ENCODE measurements at places on chromosomes 1 and 21. TPM values are rescaled to one million over a fixed set of nuclear protein-coding genes. Genes with fewer than 3 reads are reported as not detected.

Gene OR2T33
- total RNA-seq: not detected

Gene ADAM30
- total RNA-seq: not detected

Gene GJC2
- total RNA-seq: 0.57 TPM

Gene SELL
- 3.6 TPM for total RNA-seq

Gene TCHHL1
- not detected for total RNA-seq

Gene CFAP107
- total RNA-seq: not detected

Gene SLC9C2
- total RNA-seq: not detected

Gene ADGRL4
- total RNA-seq: 335 TPM

Gene CYP4X1
- total RNA-seq: 4.3 TPM

Gene HSF2BP
- total RNA-seq: 1.1 TPM

Gene FCRL6
- total RNA-seq: not detected

Gene SNRPE
- 112 TPM for total RNA-seq

Gene THEM4
- 26.9 TPM for total RNA-seq

Gene A3GALT2
- not detected for total RNA-seq

Gene RPE65
- total RNA-seq: not detected

Gene MIXL1
- total RNA-seq: 0.13 TPM

Gene PLA2G2F
- not detected for total RNA-seq

Gene OR10J1
- not detected for total RNA-seq

Gene SPATA46
- total RNA-seq: not detected

Gene VSIG8
- total RNA-seq: not detected

Gene RHD
- not detected for total RNA-seq

Gene SERPINC1
- total RNA-seq: not detected

Gene PRAMEF11
- total RNA-seq: not detected

Gene SLC22A15
- total RNA-seq: 0.27 TPM

Gene KRTAP19-3
- not detected for total RNA-seq

Gene SHE
- 77.0 TPM for total RNA-seq

Gene SLC35F3
- total RNA-seq: not detected

Gene FCGR1A
- not detected for total RNA-seq

Gene GJA8
- not detected for total RNA-seq

Gene CFAP141
- not detected for total RNA-seq

Gene INSRR
- not detected for total RNA-seq

Gene LDLRAD1
- not detected for total RNA-seq

Gene TBX19
- 1.0 TPM for total RNA-seq

Gene FMO1
- not detected for total RNA-seq

Gene ARHGAP30
- total RNA-seq: not detected

Gene FLG2
- not detected for total RNA-seq

Gene UQCRHL
- total RNA-seq: 2.3 TPM

Gene KIF17
- total RNA-seq: 0.13 TPM

Gene KIAA1614
- total RNA-seq: 0.66 TPM

Gene CA14
- total RNA-seq: not detected

Gene AVPR1B
- total RNA-seq: not detected

Gene USP25
- 109 TPM for total RNA-seq

Gene UBASH3A
- not detected for total RNA-seq

Gene CASQ2
- total RNA-seq: not detected

Gene PGBD2
- 5.5 TPM for total RNA-seq

Gene ZFP69B
- 4.5 TPM for total RNA-seq

Gene FAM72A
- 5.3 TPM for total RNA-seq

Gene LAMTOR2
- total RNA-seq: 45.9 TPM

Gene TUFT1
- 2.9 TPM for total RNA-seq

Gene CORT
- total RNA-seq: 0.50 TPM

Gene NR5A2
- 27.8 TPM for total RNA-seq

Gene RBP7
- total RNA-seq: not detected

Gene SH2D2A
- 0.27 TPM for total RNA-seq

Data from thoracic aorta endothelial cell (primary cell).